ENCODE measurements at places on chromosomes 2 and 18.

- no peaks in the 10 kb centered on the region for H3K27me3 ChIP-seq
- no peak overlapping the region for H3K4me3 ChIP-seq
- no peak overlapping the region for H3K27ac ChIP-seq
These were observed 51.6 kb downstream of the XRCC5 start for GRCh38 chr2:216160786-216161185.

DNA sequence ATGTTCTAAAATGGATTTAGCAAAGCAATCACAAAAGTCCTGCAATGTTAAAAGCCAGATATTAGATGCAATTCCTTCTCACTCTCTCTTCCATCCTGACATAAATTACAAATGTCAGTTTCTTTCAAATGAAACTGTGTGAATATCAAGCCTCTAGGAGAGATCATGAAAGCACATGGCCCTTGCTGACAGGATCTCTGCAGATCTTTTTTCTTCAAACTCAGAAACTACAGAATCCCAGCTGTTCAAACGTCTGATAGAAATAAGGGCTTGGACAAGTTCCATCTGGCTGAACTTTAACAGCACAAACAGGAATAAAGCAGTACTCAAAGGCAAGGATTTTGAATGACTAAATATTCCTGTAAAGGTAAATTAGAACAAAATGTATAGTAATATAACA, 47.6 kb downstream of the PDE1A start:
- H3K4me1 ChIP-seq, result no peaks in the 10 kb centered on the region
- no peaks in the 10 kb centered on the region for H3K36me3 ChIP-seq
- H3K27me3 ChIP-seq, result no peaks in the 10 kb centered on the region

GRCh38 chr2:27915874-27916273, 25.3 kb downstream of the BABAM2 start:
- H3K36me3 ChIP-seq, result peaks cover 17% of the 10 kb centered on the region
- no peak overlapping the region for H3K27ac ChIP-seq
- no peak for DNase-seq
- H3K4me3 ChIP-seq, result no peak overlapping the region
- H3K27me3 ChIP-seq, result no peaks in the 10 kb centered on the region
- H3K4me1 ChIP-seq, result peaks cover 16% of the 10 kb centered on the region

GRCh38 chr2:23549821-23550530, 165.0 kb downstream of the KLHL29 start:
- H3K4me3 ChIP-seq, result no peak overlapping the region
- DNase-seq, result no peak
- no peak overlapping the region for H3K27ac ChIP-seq
- H3K27me3 ChIP-seq, result no peaks in the 10 kb centered on the region

DNA sequence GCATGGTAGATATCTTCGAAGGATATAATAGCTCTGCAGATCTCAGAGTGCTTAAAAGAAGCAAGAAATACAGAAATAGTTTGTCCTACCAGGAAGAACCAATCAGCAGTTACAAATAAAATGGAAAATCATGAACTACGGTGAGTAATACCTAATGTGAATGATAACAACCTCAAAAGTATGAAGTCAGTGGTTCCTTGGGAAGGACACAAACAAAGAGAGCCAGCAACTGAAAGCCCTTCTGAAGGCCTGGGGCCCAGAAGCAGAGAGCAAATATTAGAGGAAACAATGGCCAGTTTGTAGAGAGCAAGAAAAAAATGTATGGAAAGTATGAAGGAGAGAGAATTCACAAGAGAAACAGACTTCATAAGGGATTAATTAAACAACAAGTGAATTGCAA, 226.8 kb upstream of the CHST9 start:
- no peaks in the 10 kb centered on the region for H3K4me1 ChIP-seq
- no peaks in the 10 kb centered on the region for H3K36me3 ChIP-seq
- no peak overlapping the region for H3K27ac ChIP-seq

GRCh38 chr2:120520929-120521912, 175.3 kb downstream of the INHBB start:
- peak; percentile 10 for DNase-seq
- H3K4me3 ChIP-seq, result no peak overlapping the region
- no peaks in the 10 kb centered on the region for H3K4me1 ChIP-seq

GRCh38 chr2:232268636-232269165, 109.8 kb upstream of the ALPP start:
- no peak overlapping the region for H3K4me3 ChIP-seq
- H3K4me1 ChIP-seq, result no peaks in the 10 kb centered on the region
- H3K27ac ChIP-seq, result no peak overlapping the region
- H3K27me3 ChIP-seq, result no peaks in the 10 kb centered on the region
- peaks cover 4% of the 10 kb centered on the region for H3K36me3 ChIP-seq
- no peak for DNase-seq

DNA sequence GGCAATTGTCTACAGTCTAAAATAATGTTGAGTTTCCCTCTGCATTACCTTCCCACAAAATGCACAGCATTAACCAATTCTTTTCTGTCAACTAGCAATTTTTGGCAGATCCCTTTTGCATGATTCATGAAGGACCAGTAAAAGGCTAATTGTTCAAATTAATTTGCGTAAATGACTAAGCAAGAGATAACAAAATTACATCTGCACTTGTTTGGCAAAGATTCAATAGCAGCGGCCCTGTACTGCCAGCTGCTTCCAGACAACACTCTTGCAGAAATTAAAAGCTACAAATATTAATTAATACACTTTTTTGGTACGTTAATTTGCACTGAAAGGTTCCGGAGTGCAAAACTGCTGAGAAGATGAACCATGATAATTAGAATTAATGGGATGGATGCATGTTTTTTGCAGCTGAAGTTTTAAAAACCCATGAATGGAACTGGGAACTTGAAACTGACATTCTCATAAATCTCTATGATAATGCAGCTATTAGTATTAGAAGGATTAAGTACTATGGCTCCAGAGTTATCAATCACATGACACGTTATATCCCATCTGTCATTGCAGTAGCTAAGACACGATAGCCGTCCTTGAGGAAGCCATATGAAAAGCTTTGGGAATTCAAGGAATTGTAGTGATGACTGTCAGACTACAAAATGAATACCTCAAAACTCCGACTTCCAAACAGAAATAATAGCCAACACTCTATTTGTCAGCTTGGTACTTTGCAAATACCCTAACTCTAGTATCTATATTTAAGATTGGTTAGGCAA, 1268.3 kb upstream of the ACVR2A start:
- H3K4me3 ChIP-seq, result no peak overlapping the region
- no peak for DNase-seq
- H3K27me3 ChIP-seq, result no peaks in the 10 kb centered on the region
- no peaks in the 10 kb centered on the region for H3K4me1 ChIP-seq
- no peaks in the 10 kb centered on the region for H3K36me3 ChIP-seq

DNA sequence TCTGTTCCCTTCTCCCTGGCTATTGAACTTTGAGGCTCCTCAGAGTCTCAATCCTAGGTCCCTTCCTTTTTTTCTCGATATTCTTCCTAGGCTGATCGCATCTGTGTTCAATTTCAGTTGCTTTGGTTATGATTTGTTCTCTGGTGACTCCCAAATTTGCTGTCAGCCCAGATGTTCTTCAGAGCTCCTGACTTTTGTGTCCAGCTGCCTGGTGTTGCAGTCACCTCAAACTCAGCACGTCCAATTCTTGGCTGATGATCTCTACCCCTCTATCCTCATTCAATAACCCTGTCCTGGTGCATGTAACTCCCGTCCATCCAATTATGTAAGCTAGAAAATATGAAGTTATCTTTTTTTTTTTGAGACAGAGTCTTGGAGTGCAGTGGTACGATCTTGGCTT, 31.4 kb downstream of the DIS3L2 start:
- no peaks in the 10 kb centered on the region for H3K36me3 ChIP-seq
- no peaks in the 10 kb centered on the region for H3K27me3 ChIP-seq
- H3K4me1 ChIP-seq, result no peaks in the 10 kb centered on the region
- H3K27ac ChIP-seq, result no peak overlapping the region

- peaks cover 49% of the 10 kb centered on the region for H3K27me3 ChIP-seq
- H3K27ac ChIP-seq, result no peak overlapping the region
These were observed 13.8 kb upstream of the MGAT5 start for GRCh38 chr2:134240061-134240460.

GRCh38 chr18:62991959-62992358, 276.6 kb downstream of the PHLPP1 start:
- no peaks in the 10 kb centered on the region for H3K4me1 ChIP-seq
- peaks cover 25% of the 10 kb centered on the region for H3K27me3 ChIP-seq
- DNase-seq, result no peak
- H3K27ac ChIP-seq, result no peak overlapping the region
- H3K36me3 ChIP-seq, result no peaks in the 10 kb centered on the region

- peaks cover 13% of the 10 kb centered on the region for H3K4me1 ChIP-seq
- peaks cover 8% of the 10 kb centered on the region for H3K36me3 ChIP-seq
- H3K27me3 ChIP-seq, result peaks cover 4% of the 10 kb centered on the region
- no peak for DNase-seq
- H3K27ac ChIP-seq, result peak overlapping the region; percentile 53
These were observed 41.5 kb upstream of the EPC2 start for GRCh38 chr2:148602885-148603561.

DNA sequence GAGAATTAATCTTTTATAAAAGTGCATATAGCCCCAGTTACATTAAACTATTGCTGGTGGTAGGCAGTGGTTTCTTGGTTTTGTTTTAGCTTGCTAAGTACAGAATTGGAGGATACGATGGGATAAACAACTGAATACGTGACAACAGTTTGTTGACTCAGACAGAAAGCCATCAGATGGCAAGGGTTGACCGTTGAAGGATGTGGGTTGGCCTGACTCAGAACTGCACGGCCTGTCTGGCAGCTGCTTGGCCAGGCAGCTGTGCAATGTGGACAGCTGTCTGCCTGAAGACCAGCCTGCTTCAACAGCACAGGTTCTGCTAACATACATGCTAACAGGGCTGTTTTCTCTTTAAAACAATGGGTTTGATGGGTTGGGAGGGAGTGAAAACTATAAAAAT, 46.6 kb downstream of the PRKRA start:
- H3K36me3 ChIP-seq, result no peaks in the 10 kb centered on the region
- H3K27me3 ChIP-seq, result peaks cover 2% of the 10 kb centered on the region
- DNase-seq, result peak; percentile 75
- H3K4me3 ChIP-seq, result peak overlapping the region; percentile 80
- H3K27ac ChIP-seq, result peak overlapping the region; percentile 93
- H3K4me1 ChIP-seq, result peaks cover 36% of the 10 kb centered on the region

DNA sequence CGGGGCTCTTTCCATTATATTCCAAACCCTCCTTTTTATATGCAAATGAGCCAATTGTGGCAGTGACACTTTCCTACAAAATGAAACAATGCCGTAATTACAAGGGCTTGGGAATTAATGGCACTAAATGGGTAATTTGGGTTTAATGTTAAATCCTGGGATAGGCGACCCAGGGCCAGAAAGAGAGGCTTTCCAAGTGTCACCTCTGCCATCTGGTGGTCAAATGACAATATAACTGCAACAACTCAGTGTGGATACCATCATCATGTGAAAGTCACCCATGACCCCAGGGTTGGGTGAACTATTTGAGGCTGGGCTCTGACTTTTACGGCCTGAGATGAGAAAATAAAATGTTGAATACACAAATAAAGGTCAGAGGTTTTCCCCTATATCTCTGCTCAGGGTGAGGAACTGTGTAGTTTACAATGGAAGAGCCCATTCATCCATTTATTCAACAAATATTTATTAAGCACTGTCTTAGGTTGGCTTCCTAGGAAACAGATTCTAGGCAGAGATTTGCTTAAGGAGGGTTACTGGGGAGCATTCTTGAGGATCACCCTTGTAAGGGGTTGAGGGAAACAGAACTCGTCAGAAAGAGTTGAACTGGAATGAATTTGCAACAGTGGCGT, 13.6 kb upstream of the THADA start:
- DNase-seq, result peak; percentile 19
- H3K4me3 ChIP-seq, result no peak overlapping the region
- no peaks in the 10 kb centered on the region for H3K27me3 ChIP-seq
- H3K27ac ChIP-seq, result no peak overlapping the region

DNA sequence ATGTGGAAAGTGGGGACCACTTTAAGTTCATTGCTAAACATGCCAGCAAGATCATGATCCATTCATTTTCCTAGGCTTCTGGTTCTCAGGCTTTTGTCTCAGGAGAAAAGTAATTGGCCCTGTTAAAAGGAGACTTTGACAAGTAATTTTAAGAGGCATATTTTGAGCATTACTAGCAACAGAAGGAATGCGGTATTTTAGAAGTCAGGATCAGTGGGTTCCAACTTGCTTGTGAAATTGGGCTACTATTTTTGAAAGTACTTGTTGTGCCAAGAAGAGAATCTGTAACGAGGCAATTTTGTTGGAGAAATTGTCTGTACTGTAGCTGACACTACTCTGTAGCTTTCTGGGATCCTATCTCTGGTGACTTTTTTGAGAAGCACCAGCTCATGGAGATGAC, 59.4 kb downstream of the CERS6 start:
- no peak overlapping the region for H3K4me3 ChIP-seq
- H3K27ac ChIP-seq, result no peak overlapping the region

- H3K4me1 ChIP-seq, result peaks cover 33% of the 10 kb centered on the region
- no peak overlapping the region for H3K4me3 ChIP-seq
- H3K27ac ChIP-seq, result no peak overlapping the region
- peaks cover 17% of the 10 kb centered on the region for H3K27me3 ChIP-seq
These were observed 11.4 kb downstream of the EPAS1 start for GRCh38 chr2:46308629-46309028.

DNA sequence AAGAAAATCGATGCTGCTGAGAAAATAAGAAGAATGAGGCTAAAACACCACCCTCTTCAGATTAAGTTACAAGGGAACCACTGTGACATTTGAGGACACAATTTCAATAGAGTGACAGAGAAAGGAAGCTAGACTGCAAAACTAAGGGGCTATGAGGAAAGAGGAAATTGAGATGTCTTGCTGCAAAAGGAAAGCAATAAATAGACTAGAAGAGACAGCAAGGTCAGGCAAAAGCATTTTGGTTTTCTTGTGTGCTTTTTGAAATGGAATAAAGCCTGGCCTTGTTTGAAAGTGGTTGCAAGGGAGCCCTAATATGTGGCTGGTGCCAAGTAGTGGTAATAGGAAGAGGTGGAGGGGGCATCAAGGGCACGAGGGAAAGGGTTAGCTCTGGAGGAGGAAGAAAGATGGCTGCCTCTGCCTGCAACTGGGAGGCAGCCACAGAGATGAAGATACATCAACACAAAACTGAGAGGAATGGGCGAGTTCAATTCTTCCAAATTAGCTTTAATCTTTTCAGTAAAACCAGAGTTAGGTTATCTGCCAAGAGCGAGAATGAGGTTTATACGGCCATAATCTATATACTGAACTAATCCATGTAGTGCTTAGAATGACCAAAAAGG, 1.2 kb upstream of the MRO start:
- H3K4me3 ChIP-seq, result no peak overlapping the region
- H3K36me3 ChIP-seq, result no peaks in the 10 kb centered on the region
- no peak for DNase-seq
- peaks cover 17% of the 10 kb centered on the region for H3K27me3 ChIP-seq

- H3K4me1 ChIP-seq, result peaks cover 4% of the 10 kb centered on the region
- peaks cover 24% of the 10 kb centered on the region for H3K27me3 ChIP-seq
- H3K27ac ChIP-seq, result no peak overlapping the region
- no peaks in the 10 kb centered on the region for H3K36me3 ChIP-seq
These were observed 114.1 kb downstream of the GBX2 start for GRCh38 chr2:236054125-236054524.

DNA sequence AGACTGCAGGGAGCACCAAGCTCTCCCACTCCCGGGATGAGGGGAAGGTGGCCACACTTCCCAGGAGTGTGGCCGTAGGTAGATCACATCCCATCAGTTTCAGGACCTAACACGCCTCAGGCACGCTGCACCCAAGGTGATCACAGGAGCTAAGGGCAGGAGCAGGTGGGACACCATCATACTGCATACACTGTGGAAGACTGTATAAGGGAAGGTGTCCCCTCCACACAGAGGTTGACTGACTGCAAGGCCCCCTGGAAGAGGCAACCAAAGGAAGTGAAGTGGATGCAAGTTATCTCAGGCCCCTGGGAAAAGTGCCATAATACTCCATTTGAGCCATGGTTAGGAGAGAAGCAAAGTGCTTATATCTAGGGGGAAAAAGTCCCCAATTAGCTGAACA, 351.9 kb upstream of the SMIM21 start:
- no peaks in the 10 kb centered on the region for H3K27me3 ChIP-seq
- no peak overlapping the region for H3K27ac ChIP-seq
- no peaks in the 10 kb centered on the region for H3K36me3 ChIP-seq
